Glutamatergic neuron (in vitro differentiated cells): ENCODE measurements at places on chromosomes 13 and 19. TPM values are rescaled to one million over a fixed set of nuclear protein-coding genes. Genes with fewer than 3 reads are reported as not detected.

Gene KIR3DL1
- not detected for total RNA-seq

DNA sequence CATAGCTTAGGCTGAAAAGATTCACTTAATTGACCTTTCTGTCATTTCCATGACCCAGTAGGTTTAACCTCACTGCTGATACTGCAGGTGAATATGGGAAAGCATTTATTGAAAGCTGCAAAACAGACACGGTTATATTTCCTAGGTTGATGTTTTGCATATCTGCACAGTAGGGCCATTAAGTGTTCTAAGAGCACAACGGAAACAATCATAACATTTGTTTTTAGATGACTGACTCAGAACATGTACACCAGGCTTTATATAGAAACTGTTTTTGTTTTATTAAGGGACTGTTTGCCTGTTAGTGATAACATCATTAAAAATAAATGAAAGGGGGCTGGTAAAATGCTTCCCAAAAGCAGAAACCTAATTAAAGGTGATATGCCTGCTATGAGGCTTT, 367.8 kb downstream of the DACH1 start:
- no peak for DNase-seq

DNA sequence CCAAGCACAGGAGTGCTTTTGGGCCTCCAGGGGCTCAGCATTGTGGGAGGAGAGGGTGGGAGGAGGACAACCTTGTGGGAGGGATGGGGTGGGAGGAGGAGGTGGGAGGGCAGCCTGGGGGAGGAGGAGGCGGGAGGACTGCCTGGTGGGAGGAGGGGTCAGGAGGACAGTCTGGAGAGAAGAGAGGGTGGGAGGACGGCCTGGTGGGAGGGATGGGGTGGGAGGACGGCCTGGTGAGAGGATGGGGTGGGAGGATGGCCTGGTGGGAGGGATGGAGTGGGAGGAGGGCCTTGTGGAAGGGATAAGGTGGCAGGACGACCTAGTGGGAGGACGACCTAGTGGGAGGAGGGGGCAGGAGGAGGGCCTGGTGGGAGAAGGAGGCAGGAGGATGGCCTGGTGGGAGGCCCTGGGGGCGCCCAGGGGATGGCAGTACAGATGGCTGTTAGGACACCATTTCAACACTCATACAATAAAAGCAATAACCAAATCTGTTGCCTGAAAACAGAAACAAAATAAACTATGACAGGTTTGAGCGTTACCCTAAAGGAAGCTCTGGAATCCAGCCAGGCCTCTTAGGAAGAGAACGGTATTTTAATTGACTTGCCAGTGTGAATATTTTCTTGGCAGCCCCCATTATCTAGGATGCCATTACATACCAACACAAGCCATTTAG, 63.7 kb downstream of the CRYL1 start:
- DNase-seq = no peak

DNA sequence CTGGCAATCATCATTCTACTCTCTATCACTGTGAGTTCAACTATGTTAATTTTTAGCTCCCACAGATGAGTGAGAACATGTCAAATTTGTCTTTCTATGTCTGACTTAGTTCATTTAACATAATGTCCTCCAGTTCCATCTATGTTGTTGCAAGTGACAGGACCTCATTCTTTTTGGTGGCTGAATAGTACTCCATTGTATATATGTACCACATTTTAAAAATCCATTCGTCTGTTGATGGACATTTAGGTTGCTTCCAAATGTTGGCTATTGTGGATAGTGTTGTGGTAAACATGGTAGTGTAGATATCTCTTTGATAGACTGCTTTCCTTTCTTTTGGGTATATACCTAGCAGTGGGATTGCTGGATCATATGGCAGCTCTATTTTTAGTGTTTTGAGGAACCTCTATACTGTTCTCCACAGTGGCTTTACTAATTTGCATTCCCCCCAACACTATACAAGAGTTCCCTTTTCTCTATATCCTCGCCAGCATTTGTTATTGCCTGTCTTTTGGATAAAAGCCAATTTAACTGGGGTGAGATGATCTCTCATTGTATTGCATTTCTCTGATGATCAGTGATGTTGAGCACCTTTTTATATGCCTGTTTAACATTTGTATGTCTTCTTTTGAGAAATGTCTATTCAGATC, 124.1 kb downstream of the PCCA start:
- no peak for DNase-seq

DNA sequence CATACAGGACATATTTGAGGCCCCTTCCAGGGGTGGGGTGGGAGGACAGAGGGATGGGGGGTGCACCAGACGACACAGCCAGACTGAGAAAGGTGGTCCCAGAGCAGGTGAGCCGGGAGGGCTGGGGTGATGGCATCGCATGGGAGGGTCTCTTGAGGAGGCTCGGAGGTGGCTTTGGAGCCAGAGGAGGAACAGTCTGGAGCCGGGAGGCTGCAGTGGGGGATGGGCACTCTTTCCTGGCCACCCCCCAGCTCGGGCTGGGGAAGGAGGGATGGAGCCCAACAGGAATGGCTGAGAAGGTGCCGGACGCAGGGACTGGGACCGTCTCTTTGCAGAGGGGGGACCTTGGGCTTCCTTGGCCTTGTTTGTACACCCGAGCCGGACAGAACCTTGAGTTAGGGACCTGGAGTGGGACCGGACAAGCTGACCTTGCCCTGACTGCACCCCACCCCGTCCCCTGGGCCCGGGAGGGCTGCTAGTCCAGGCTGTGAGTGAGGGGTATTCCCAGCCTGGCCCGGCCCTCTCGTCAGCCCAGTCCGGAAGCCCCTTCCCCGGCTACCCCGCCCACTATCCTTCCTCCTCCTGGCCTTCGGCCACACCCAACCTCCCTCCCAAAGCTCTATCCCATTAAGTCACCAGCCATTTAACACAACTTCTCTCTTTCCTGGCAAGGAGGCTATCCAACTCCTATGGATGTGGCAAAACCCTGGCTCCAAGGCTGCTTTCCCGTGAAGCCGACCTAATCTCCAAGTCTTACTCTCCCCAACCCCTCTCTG, 816 bp upstream of the TBXA2R start:
- no peak for DNase-seq

DNA sequence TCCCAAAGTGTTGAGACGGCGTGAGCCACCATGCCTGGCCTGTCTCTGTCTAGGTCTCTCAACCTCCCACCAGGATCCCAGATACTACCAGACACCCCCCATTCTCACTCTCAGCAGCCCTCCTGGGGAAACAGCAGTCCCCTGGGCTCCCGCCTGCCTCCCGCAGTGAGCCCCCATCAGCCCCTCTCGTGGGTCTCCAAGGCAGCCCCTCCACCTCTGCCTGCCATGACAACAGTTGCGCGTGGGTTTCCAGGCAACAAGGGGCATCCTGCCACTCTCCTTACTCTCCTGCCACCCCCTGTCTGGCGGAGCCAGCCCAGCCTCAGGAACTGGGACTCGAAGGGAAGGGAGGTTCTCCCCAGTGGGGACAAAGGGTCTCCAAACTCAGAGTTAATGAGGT, 5.2 kb downstream of the LRRC4B start:
- no peak for DNase-seq

DNA sequence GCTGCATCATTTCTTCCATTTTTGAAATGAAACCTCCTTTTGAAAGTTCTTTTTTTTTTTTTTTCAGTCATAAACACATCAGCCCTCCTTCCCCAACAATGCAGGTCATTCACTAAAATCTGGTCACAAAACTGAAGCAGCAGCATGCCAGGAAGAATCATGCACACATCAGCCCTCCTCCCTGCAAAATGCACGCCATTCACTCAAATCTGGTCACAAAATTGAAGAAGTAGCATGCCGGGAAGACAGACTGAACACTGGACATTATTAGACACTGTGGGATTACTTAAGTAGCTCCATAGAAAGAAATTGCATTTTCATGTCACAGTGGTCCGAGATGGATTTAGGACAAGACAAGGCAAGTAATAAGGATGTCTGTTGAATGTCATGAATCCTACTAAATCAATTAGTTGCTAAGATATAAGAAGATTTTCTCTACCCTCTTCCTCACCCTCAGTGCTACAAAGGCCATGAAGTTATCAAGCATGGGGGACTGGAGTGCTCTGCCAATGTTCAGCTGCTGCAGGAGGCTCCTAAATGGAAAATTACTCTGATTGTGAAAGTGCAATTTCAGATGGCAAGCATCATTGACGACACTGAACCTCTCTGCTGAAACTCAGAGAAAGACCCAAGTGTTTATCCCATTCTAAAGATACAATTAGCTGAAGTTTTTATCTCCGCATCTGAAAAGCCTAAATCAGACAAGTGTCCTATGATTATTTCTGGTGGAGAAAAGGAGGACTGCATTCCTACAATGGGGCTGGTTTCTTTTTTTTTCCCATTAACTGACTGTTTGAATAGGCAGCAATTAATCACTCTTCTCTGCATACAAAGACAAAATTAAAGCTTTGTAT, 913.2 kb downstream of the DIAPH3 start:
- no peak for DNase-seq

- no peak for DNase-seq
Measured at GRCh38 chr19:15129856-15130585, 22.8 kb downstream of the SYDE1 start.

- DNase-seq = no peak
Measured at GRCh38 chr13:49654011-49654410, 25.7 kb downstream of the ARL11 start.

Gene CEACAM1
- 0.44 TPM for total RNA-seq

Gene LYL1
- total RNA-seq = 1.3 TPM

- DNase-seq = no peak
Measured at GRCh38 chr13:29524176-29524575, 71.3 kb downstream of the SLC7A1 start.

Gene NLRP7
- not detected for total RNA-seq

- no peak for DNase-seq
Measured at GRCh38 chr13:32142956-32143375, 111.4 kb downstream of the FRY start.

Gene ZNF526
- total RNA-seq = 12.0 TPM

- DNase-seq = no peak
Measured at GRCh38 chr19:54172471-54173358, at the start of gene TMC4. TMC4 (minus strand) TSS chr19:54173160; CDS start chr19:54173117, 43 bp downstream.

DNA sequence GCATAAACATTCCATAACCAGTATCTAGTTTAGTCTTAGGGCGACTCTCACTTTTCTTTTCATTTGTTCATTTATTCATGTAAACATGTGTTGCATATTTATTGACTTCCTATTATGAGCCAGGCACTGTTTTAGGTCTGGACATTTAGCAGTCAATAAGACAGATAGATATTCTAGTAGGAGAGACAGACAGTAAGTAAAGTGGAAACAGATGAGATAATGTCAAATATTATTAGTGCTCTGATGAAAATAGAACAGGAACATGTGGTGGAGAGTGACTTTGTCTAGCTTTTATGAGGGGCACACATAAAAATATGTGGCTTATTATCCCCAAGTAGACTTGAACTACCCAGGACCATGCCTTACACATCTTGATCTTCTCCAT, 193.0 kb downstream of the NDFIP2 start:
- no peak for DNase-seq

Gene KLK3
- total RNA-seq = not detected

Gene RXFP2
- total RNA-seq = not detected

DNA sequence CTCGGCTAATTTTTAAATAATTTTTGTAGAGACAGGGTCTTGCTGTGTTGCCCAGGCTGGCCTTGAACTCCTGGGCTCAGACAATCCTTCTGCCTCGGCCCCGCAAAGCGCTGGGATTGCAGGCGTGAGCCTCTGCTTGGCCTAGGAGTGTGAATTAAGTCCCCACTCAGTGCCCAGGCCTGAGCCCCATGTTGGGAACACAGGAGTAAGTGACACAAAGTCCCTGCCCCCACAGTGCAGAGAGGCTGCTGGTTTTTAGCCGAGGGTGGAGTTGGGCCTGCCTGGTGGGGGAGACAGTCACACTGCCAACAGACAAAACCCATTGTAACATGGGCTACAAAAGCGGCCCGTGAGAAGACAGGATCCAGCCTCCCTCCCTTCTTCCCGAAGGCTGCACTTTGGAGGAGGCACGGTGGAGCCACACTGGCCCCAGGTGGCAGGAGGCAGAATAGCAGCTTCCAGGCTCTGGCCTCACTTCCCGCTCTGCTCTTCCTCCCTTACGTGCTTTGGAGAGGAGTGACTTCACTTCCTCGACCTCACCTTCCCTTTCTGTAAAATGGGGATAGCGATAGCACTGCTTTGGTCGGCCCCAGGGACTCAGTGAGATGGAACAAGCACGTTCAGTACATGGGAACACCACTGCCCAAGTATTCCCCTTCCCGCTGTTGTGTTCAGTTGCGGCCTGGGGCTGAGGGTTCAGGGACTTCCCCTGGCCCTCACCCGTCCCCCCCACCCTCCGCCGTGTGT, 15.2 kb upstream of the EHD2 start:
- DNase-seq = peak; percentile 86

- peak; percentile 97 for DNase-seq
Measured at GRCh38 chr19:45954156-45954555, 19.5 kb downstream of the NOVA2 start.

Gene CEACAM16
- not detected for total RNA-seq

Gene ADAMTSL5
- total RNA-seq = 0.83 TPM

DNA sequence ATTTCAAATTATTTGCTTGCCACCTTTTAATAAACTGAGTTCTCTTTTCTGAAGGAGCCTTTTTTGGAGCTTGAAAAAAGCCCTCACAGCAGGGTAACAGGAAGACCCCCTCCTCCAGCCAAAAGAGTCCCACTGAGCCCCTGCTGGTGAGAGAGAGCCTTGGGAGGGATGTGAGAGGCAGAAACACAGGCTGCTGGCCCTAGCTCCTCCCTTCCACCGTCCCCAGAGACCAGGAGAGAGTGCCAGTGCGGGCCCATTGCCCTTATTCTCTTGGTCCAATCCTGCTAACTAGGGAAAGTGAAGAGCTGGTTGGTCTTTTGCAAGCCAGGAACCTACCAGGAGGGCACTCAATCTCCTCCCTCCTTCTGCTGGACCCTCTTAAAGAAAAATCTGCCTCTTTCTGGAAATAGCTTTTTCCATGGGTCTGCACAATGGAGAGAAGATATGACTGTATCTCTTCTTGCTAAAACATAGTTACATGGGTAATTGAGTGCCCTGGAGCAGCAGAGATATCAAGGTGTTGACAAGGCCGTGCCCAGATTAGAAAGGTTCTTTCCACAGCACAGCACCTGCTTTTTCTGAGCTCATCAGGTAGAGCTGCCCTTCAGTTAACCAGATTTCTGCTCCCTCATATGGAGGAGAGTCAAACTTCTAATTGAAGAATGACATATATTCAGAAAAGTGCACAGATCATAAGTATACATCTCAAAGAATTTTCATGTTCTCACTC, 113.9 kb downstream of the LRCH1 start:
- peak; percentile 49 for DNase-seq

DNA sequence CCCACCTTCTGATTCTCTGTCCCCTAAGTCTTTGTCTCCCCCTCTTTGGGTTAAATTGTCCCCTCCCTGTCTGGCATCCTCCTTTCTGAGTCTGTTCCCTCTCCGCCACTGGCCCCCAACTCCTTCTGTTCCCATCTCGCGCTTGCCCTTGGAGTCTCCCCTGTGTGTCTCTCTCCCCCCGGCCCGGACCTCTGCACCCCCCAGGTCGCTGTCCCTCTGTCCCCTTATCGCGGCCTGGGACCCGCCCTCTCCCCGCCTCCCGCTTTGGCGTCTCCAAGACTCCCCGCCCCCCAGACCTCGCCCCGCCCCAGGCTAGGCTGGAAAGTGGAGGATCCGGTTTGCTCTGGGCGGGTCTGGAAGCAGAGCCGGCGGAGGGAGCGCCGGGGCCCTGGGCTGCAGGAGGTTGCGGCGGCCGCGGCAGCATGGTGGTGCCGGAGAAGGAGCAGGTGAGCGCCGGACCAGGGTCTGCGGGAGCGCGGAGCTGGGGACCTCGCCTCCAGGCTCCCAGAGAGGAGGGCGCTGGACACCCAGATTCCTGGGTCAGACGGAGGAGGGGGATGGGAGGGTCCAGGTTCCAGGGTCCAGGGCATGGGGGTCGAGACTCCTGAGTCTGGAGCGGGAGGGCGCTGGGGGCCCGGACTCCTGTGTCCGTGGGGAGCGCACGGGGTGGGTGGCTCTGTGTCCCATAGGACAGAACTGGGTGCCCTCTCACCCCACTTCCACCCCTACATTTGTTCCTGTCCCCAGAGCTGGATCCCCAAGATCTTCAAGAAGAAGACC, at the start of gene TRPM4:
Gene TRPM4 (plus strand): TSS at position 348 of the 780 bp plus-strand sequence. CDS start 75 bp downstream, at position 423.
- peak; percentile 96 for DNase-seq

Gene MVB12A
- total RNA-seq = 38.8 TPM
